ENCODE measurements at places on chromosomes 16 and 17.

DNA sequence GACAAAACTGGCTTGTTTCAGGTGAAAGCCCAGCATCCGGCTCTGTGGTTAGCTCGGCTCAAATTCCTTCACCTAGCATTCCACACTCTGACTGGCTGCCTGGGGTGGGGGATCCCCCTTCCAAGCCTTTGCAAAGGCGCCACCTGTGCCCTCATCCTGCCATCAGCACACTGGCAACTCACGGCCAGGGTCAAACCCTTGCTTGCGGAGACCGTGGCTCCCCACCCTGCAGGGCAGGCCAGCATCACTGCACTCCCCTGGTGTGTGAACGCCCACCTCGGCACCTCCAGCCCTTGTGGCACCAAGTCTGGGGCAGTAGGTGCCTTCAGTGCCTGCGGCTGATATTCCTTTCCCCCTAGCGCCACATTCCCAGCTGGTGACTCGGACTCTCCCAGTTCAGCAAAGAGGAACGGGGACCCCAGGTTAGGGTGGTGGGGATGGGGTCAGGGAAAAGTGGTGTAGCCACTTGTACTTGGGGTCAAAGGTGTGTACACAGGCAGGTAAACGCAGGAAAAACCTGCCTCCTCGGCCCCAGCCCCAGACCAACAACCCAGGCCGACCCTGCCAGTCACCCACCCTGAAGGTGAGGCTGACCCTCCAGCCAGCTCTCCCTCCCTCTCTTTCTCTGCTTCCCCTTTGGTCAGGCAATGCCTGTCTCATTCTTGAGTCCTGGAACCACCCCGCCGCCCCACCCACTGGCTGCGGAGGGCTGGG lies 1.1 kb downstream of the FLII start:
- DNase-seq, result no peak

DNA sequence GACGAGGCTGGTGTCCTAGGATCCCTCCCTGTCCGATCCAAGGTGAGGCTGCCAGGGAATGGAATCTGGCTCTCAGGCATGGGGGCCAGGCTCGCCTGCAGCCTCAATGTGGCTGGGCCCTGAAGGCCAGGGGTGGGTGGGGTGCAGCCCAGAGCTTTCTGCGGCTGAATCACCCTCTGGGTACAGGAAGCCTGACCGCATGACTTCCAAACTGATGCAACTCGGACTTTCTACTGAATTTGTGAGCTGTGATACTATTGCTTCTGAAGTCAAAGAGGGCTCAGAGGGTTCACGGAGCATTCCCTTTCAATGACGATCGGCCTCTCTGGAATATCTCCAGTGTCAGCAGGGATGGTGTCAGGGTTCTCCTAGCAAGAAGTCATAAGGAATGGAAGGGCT lies 123.7 kb downstream of the METRNL start:
- no peak for DNase-seq

GRCh38 chr16:58500430-58501241 lies 693 bp downstream of the NDRG4 start:
- no peak for DNase-seq

GRCh38 chr16:63938661-63939060 lies 1183.2 kb downstream of the CDH11 start:
- DNase-seq, result no peak

DNA sequence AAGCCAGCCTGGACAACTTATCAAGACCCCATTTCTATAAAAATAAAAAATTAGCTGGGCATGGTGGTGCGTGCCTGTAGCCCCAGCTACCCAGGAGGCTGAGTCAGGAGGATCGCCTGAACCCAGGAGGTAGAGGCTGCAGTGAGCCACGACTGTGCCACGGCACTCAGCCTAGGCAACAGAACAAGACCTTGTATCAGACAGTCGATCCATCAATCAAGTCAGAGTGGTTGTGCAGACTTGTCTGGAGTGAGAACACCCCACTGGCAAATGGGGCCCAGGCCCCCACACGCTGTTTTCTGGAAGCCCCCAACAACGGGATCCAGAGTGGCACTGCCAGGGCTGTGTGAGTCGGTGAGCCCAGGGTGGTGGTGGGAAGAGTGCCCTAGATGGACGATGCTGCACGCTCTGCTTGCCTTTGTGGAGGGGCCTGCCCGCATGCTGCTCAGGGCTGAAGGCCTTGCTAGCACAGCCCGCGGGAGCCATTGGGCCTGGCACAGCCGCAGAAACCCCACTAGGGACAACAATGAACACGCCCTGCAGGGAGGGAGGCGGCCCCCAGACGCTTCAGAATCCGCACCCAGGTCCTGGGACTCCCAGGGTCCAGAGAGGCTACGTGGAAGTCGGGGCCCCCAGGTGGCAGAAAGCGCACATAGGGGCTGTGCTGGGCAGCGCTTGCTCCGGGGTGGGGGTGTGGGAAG lies 80.1 kb upstream of the GNG13 start:
- DNase-seq, result no peak

DNA sequence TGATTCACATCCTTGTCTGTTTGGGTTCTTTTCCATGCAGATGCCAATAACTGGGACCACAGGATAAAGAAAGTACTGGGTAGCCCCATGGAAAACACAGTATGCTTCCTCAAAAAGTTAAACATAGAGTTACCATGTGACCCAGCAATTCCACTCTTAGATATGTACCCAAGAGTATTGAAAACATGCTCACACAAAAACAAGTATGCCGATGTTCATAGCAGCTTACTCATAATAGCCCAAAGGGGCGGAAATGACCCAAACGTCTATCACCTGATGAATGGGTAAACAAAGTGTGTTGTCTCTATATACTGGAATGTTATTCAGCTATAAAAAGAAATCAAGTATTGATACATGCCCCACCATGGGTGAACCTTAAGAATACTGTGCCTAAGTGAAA lies 55.4 kb downstream of the CYB5B start:
- no peak for DNase-seq

DNA sequence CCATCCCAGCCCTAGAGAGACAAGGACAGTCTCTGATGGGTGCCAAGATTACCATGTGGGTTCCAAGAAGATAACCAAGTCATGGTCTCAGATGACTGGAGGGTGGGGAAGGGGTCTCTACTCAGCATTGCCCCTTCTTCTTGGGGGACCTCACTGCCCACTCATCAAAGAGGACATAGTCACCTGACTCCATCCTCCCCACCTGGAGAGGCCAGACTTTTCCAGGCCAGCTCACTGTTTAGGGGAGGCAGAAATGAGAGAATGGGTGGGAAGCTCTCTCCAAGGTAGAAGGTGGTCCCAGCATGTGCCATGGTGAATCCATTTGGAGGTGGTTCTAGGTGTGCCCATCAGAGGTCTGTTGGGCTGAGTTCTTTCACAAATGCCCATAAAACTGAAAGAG lies 20.7 kb upstream of the IL21R start:
- no peak for DNase-seq

DNA sequence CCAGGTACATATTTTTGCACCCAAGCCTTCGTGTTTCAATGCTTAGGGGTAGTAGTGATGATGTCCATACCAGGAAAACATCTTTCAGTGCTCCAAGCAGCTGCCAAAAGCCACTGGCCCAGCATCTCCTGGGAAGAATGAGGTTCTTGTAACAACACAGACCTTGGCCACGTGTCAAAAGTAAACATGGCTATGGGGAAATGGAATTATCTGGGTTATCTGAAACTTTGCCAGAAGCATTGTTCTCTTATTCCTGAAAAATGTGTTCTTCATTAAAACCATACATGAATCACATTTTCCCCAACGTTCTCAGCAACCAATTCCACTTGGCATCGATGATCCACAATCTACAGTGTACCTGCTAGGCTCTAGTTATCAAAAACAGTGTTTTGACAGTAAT lies 524.2 kb upstream of the EEF2KMT start:
- no peak for DNase-seq

DNA sequence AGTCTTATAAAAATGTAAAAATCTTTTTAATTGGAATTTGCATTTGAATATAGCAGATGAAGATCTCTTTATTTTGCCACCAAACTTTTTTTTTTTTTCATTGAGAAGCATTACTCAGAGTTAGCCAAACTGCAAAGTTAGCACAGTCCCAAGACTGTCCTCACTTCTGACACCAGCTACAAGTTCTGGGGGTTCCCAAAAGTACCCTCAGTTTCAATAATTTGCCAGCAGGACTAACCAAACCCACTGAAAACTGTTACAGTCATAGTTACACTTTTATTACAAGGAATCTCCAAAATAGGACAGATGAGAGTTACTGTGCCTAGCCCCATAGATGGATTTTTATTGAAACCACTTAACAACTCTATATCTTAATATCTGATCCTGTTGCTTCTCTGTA lies 144.1 kb downstream of the CHD9 start:
- no peak for DNase-seq

- no peak for DNase-seq
These were observed 96.5 kb upstream of the CDH11 start for GRCh38 chr16:65218348-65218747.

DNA sequence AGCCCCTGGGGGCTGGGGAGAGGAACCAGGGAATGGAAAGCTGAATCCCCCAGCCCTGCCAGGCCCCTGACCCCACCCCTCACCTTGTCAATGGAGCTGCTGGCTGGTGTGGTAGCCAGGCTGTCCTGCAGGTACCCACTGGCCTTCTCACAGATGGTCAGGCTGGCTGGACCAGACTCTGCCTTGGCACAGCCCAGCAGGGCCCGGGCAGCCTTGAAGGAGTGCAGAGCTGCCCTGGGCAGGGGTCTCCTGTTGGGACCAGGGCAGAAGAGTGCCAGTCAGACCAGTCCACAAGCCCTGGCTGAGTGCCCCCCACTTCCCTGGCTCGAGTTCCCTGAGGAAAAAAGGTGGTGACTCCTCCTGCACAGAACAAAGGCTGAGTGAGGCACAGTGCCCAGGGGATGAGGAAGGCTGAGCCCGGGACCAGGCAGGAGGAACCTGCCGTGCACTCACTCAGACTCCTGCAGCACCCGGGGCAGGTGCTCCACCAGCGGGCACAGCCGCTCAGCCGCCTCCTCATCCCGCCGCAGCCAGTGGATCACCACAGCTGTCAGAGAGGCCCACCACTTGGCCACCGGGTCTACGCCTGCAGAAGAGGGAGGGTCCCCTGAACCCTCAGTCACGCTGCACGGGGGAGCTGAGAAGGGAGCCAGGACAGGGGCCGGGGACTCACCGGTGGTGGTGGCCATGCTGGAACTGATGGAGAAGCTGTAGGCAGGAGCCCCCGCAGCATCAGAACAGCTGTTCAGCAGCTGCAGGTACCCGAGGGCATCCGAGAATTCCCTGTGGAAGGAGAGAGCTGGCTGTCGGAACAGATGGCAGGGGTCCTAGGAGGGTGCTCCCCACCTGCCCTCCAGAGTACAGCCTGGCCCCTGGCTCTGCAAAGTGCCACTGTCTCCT lies 22.4 kb downstream of the SREBF1 start:
- DNase-seq, result no peak

DNA sequence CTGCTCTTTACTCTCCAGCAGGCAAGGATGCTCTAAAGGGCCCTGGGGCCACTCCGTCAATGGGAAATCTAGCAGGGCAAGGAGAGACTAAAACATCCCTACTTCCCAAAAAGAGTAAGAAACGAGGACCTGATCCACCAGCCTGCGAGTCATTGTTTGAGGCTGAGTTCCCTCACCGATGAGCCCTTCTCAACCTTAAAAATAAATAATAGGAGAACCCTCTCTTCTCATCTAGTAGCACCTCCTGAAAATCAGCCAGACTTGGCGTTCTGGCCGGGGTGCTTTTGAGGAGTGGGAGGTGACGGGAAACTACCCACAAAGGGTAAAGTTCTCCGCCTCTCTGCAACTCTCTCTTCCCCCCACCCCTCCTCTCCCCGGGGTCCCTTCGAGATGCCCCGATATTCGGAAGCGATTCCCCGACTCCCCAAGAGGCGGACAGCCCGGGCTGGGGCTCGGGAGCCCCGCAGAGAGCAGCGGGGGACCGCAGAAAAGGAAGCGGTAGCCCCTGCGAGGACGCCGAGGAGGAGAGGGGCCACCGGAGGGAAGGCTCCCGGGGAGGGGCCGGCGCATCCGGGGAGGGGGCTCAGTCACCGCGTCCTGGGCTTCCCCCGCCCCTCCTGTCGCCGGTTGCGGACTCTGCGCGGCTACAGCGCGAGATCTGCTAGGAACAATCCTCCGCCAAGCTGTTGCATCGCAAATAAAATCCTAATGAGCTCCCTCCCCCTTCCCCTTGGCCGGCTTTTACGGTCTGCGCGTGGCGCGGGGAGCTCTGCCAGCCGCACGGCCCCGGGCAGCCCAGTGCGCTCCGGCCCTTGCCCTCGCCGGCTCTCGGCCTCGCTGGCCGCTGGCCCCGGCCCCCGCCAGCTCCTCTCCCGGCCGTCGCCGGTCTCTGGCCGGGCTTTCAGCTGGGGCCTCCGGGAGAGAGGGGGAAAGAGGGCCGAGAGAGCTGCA lies 1.3 kb downstream of the HOXB9 start:
- DNase-seq, result no peak

- no peak for DNase-seq
These were observed 14.2 kb downstream of the AXIN2 start for GRCh38 chr17:65547253-65547670.

GRCh38 chr16:88471575-88471974 lies 18.5 kb downstream of the ZFPM1 start:
- no peak for DNase-seq

DNA sequence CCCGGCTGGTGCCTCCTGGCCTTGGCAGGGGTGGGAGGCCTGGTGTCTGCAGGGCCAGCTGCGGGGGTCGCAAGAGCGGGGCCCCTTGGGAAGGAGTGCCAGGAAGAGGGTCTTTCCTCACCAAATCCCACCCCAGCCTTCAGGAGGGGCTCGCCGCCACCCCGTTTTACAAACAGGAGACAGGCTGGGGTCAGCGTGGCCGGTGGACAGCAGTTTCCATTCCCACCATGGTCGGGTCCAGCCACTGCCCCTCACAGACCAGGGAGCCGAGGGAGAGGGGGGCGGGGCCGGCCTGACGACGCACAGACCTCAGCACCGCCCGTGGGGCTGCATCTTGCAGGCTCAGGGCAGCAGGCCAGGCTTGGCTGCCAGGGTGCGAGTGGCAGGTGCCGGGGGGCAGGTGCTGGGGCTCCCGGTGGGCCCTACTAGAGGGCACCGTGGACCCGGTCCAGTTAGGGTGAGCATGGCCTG lies 7.6 kb downstream of the CBFA2T3 start:
- no peak for DNase-seq

- no peak for DNase-seq
These were observed 17.3 kb downstream of the BANP start for GRCh38 chr16:87968541-87968940.

DNA sequence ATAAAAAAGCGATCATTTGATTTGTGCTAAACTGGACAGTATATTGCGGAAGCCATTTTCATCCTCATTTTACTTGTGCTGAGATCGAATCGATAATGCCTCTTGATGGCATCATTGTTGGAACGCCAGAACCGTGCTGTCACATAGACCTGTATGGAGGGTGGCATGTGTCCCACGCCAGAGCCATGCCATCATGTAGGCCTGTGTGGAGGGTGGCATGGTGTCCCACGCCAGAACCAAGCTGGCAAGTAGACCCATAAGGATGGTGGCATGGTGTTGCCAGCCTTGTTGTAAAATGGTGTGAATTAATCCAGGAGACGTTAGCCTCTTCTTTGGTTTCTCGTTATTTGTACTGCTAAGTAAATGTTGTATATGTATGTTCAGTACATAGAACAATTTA lies 222.7 kb upstream of the CHMP6 start:
- no peak for DNase-seq

DNA sequence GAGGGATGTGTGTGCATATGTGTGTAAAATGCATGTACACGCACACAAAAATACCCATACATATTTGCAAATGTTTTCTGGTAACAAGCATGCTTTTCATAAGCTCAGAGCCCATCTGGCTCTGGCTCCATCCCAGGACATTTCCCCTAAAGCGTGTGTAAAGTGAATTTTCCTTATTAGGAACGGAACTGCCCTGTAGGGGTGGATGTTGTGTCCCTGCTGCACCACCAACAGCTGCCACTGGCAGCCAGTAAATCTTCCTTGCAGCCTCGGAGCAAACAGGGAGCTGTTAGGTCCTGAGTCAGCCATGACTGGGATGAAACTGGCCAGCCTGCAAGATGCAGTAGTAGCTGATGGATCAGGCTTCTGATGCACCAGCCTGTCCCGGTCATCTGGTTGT lies 393.5 kb downstream of the UTP18 start:
- no peak for DNase-seq

Measured in NCI-H1417 treated with DMSO at 0.1 percent for 48 hours (cell line).